NCI-H1436 (cell line): ENCODE measurements at places on chromosomes 5 and 9.

GRCh38 chr5:163631856-163632255, 126.4 kb downstream of the MAT2B start:
- no peak for DNase-seq

- DNase-seq = no peak
These were observed 115.0 kb upstream of the TBC1D2 start for GRCh38 chr9:98370300-98370975.

- no peak for DNase-seq
These were observed 75.7 kb upstream of the FCN1 start for GRCh38 chr9:134993416-134993815.

- no peak for DNase-seq
These were observed 56.2 kb downstream of the TMOD1 start for GRCh38 chr9:97557606-97558095.

GRCh38 chr5:40781843-40782409, 16.2 kb downstream of the PRKAA1 start:
- no peak for DNase-seq

DNA sequence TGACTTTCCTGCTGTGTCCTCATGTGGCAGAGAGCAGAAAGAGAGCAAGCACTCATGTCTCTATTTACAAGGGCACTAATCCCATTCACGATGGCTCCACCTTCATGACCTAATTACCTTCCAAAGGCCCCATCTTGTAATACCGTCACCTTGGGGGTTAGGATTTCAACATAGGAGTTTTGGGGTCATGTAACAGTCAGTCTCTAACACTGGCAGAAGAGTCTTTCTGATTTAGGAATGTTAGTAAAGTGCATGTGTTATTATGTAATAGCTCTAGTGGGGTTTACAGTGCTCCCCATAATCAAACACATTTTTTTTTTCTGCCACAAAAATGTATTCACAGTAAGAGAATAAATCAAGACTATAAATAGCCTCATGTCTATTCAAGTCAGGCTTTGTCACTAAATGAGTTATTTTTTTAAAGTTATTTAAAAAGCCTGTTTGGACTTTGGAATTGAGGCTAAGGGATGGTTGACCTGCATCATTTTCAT, 19.1 kb downstream of the GALNT10 start:
- no peak for DNase-seq

DNA sequence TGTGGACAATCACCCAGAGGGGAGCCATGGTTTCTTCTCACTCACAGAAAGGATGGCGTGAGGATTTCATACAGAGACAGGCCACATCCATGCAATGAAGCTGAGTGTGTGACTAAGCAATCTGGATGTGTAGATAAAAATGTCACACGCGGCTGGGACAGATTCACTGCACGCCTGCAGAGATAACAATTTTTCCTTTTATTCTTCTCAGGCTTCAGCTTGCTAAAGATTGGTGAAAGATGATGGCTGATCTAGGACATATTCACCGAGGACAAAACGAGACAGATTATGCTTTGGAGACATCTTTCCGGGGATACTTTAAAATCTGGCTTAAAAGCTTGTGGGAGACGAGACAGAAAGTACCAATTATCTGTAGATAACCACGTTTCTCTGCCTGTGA, 313.9 kb upstream of the TRPC7 start:
- DNase-seq = no peak

DNA sequence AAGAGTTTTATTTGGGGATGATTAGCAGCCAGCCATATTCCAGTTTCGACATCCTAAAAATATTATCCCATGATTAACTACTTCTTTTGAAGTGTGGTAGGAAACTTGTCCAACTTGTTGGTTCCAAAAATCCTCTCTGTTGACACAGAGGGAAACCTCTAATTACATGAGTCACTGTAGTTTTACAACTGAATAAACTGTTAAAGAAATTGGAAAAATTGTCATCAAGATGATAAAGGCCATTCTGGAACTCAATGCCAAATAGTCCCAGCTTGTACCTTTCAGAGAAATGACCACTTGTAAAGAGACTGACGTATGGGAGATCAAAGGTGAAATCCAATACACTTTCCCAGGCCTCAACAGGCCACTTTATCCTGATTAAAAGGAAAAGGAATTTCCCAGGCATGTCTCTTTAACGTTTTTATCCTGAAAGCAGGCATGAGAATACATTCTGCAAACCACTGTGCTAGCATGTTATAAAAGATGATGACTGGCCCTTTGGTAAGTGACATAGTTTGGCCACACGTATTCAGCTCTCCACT, 261.6 kb downstream of the GLIS3 start:
- DNase-seq = no peak

GRCh38 chr9:95977371-95977770, 101.9 kb downstream of the ERCC6L2 start:
- no peak for DNase-seq

DNA sequence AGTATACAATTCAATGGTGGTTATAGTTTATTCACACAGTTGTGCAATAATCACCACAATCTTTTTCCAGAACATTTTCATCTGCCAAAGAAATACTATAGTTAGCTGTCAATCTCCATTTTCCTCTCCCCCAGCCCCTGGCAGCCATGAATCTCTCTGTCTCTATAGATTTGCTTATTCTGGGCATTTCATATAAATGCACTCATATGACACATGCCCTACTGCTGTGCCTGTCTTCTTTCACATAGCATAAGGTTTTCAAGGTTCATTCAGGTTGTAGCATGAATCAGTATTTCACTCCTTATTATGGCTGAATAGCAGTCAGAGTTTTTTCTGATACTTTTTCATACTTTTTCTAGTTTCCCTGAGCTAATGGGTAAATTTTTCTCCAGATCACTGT, 127.6 kb downstream of the HSPA4 start:
- DNase-seq = no peak

GRCh38 chr9:104808035-104808614, 44.2 kb downstream of the NIPSNAP3B start:
- DNase-seq = peak; percentile 48

- no peak for DNase-seq
These were observed 24.7 kb upstream of the TBC1D2 start for GRCh38 chr9:98280162-98280561.

GRCh38 chr5:149895416-149896345, 48.9 kb downstream of the PDE6A start:
- no peak for DNase-seq

- DNase-seq = no peak
These were observed 1.1 kb downstream of the KIF2A start for GRCh38 chr5:62306896-62307689.

- DNase-seq = no peak
These were observed 129.7 kb upstream of the OTULINL start for GRCh38 chr5:14451871-14452270.

- no peak for DNase-seq
These were observed 83.3 kb upstream of the SLC30A5 start for GRCh38 chr5:69010476-69010875.

- no peak for DNase-seq
These were observed 216.2 kb upstream of the ACTBL2 start for GRCh38 chr5:57698802-57699201.

DNA sequence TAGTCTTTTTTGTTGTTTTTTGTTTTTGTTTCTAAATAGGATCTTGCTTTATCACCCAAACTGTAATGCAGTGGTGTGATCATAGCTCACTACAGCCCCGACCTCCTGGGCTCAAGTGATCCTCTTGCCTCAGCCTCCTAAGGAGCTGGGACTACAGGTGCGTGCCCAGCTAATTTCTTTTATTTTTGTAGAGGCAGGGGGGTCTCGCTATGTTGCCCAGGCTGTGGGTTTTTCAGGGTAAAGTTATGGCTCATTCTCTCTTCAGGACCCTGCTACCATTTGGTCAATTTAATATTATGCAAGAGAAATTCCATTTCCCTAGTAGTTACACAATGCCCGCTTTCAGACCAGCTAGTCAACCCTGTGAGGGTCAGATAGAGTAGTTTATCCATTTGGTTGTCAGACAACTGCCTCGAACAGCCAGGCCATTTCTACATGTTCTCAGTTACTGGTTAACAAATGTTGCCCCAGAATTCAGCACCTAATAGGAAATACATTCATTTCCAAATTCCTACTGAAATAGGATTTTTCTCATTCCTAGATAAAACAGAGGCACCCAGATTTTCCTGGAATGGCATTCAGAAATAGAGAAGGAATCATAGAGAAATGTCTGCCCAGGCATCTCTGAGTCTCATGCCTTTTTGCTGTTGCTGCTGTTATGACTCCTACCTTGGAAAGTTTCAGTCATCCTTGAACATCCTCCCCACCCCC, 6.4 kb upstream of the GLIS3 start:
- DNase-seq = no peak

- DNase-seq = no peak
These were observed 33.0 kb downstream of the TGFBR1 start for GRCh38 chr9:99137891-99138290.

DNA sequence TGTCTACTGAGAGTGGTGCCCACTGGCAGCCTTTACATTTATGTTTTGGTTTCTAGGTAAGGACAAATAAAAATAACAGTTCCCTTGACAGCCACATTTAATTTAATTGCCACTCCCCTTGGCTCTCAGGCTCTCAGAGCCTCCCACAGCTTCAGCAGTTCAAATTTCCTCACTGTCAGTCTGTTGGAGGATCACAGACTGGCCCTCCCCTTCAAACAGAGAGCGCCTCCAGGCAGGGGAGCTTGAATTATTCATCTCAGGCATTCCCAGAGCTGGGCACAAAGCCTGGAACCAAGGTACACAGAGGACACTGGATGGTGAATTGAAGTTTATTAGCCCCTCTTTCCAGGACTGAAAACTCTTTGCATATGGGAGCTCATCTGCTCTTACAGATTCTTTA, 407.7 kb downstream of the SPOCK1 start:
- no peak for DNase-seq

DNA sequence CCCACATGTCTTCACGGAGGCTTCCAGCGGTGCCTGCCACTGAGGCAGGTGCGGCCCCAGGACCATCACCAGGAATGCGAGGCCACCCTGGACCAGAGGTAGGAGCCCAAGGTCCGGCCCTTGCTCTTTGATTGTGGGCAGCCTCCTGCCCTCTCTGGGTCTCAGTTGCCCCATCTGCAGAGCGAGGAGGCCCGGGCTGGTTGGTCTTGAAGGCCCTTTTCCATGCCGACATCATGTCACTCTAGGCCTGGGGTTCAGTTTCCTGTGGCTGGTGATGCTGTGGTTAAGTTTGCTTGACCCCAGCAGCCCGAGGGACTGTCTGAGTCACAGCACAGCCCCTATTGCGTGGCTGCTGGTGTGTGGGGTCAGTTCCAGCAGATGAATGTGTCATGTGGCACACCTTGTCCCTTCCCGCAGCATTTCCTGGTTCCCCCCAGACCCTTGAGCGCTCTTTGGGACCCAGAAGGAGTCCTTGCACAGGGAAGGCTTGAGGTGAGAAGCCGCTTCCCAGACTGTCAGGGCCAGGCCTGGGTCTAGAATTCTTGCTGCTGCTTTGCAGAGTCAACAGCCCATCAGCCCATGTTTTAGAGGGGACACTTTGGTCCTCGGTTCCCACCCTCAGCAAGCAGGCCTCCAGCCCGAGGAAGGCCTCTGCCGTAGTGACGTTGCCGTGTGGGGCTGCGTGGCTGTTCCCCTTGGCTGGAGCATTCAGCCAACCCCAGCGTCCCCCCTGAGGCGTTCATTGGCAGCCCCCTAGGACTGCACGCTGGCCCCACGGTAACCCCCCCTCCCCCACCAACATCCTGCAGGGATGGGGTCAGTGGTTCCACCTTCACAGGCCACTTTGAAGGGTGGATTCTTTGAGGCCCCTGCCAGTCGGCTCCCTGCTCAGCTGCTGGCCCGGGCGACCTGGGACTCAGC, 31.0 kb upstream of the HMCN2 start:
- no peak for DNase-seq

GRCh38 chr5:76402251-76402885, 717 bp upstream of the IQGAP2 start:
- no peak for DNase-seq

DNA sequence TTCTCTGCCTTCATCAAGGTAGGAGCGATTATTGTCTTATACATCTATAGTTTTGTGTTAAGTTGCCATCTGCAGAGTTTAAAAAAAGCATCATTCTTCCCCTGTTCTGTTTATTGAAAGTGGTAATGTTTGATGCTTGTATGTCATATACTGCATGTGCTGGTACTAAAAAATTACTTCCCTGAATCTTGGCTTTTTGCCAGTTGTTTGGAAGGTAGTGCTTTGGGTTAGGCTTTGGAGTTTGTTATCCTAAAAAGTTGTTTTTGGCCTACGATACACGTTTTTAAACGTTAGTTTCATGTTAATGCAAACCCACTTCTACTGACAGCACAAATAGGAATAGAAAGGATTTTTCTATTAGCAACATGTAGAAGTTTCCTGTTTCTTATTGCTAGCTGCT, 158.3 kb downstream of the GIN1 start:
- no peak for DNase-seq
